Kidney (tissue), 22 donors: ENCODE measurements at places on chromosomes 11 and 22.
A peak's percentile ranks its signal among the peaks of the same experiment; 100 is the strongest.

- DNase-seq: no peak
These were observed 48.8 kb downstream of the OSBP2 start for GRCh38 chr22:30743257-30744020.

DNA sequence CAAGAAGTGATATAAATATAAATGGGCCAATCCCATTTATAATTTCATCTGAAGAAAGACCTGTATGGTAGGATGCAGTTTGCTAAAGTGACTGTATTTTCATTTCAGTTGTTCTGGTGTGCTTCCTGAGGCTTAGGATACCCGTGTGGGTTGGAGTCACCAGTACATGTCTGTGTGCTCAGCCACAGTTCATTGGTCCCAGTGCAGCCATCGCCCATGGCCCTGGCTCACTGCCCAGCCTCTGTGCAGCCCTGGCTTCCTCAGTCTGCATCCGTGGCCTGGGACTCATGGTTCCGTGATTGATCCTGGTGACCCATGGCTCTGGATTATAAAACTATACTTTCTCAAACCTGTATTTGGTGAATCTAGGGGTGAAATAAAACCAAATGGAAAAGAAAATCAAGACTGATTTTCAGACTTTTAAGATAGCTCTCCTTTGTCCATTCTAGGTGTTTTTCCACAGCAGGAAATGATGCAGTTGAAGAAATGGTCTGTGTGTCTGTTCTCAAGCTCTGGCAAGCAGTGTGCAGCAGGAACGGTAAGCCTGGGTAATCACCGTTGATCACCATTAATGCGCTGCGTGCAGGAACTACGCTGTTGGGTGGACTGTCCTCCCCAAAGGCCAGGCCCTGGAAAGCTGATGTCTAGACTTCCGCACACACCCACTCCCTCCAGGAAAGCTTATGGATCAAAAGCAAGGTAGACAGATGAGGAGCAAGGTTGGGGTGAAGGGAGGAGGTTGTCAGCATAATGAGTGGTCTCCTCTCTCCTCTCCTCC is 27.2 kb downstream of the TTC12 start:
- DNase-seq: no peak

- DNase-seq: peak; percentile 60
These were observed 61.7 kb downstream of the PARVB start for GRCh38 chr22:44085743-44086270.

DNA sequence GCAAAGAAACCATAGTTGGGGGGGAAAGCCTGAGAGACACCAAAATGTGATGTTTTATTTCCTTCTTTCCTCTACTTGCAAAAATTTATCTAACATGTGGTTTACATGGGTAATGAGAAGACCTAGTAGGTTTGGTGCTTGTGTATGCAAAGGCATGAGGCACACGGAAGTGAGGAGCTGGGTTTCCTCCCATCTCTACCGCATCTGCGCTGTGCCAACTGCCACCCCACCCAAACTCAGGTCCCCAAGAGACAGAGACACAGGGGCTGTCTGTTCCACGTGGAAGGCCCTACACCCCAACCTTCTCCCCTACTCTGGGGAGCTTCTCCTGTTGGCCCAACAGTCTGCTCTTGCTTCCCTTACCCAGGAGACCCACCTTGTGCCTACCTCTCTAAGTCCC is 4.8 kb downstream of the RTL6 start:
- no peak for DNase-seq

GRCh38 chr11:48090174-48090573 is 109.8 kb downstream of the PTPRJ start:
- DNase-seq: no peak

GRCh38 chr22:27873472-27873871 is 45.6 kb downstream of the PITPNB start:
- DNase-seq: no peak

- no peak for DNase-seq
These were observed 2.2 kb downstream of the PAK1 start for GRCh38 chr11:77471558-77472193.

- peak; percentile 48 for DNase-seq
These were observed 787 bp downstream of the SMDT1 start for GRCh38 chr22:42080287-42080686.
